ENCODE measurements at places on chromosomes 12 and 14.

GRCh38 chr12:49040364-49040855, 20.2 kb downstream of the KMT2D start:
- no peak for DNase-seq

DNA sequence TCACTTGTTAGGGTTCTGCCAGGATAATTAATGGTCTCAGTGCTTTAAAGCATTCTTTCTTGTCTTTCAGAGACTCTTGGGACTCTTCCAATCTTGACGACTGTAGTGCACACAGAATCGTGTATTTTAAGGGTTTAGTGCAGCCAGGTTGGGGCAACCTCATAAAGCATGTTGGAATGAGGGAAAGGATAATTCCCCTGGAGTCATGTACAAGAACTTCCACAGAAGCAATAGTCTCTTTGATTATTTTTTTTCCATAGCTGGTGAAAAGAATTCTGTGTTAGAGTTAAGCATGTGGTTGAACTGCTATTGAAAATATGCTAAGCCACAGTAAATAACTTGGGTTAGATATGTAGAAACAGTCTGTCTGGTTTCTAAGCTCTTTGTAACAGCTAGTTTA, 246.8 kb upstream of the DAAM1 start:
- no peak for DNase-seq

- no peak for DNase-seq
Observed at GRCh38 chr12:102540815-102541385, 60.5 kb upstream of the IGF1 start.

GRCh38 chr12:56029166-56029519, 8.3 kb downstream of the IKZF4 start:
- DNase-seq: no peak

DNA sequence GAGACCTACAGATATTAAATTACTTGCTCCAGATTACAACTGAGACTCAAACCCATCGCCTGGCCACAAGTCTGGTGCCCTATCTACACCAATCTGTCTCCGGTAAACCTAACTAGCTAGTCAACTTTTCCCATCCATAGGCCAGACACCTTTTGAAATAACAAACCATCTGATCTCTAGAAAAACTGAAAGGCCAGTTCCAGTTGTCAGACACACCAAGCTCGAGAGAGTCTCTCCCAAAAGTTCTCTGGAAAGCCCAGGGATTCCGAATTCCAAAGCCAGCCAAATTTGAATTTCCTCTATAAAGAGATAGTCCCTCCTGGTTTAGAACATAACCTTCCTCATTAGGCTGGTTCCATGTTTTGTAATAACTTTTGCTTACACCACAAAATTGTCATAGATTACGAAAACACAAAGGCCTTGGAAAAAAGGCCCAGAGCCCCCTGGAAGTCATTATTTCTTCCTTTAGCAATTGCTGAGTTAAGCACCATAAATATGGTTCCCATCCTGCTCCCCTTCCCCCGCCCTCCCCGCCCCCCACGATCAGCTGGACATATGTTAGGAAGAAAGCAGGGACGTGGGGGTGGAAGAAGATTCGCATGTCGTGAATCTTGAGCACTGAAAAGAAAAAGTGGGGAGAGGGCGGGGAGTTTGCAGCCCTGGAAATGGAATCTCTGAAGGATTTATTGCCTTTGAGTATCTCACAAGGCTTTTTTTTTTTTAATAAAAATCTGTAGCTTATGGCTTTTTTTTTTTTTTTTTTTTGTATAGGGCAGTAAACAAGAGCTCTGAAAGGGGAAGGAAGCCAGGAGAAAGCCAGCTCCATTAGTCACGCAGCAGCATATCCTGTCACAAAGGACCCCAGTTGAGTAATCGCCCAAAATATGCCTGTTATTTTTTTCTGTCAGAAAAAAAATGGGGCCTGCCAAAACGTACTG, 110.4 kb downstream of the ZFP36L1 start:
- DNase-seq: no peak

DNA sequence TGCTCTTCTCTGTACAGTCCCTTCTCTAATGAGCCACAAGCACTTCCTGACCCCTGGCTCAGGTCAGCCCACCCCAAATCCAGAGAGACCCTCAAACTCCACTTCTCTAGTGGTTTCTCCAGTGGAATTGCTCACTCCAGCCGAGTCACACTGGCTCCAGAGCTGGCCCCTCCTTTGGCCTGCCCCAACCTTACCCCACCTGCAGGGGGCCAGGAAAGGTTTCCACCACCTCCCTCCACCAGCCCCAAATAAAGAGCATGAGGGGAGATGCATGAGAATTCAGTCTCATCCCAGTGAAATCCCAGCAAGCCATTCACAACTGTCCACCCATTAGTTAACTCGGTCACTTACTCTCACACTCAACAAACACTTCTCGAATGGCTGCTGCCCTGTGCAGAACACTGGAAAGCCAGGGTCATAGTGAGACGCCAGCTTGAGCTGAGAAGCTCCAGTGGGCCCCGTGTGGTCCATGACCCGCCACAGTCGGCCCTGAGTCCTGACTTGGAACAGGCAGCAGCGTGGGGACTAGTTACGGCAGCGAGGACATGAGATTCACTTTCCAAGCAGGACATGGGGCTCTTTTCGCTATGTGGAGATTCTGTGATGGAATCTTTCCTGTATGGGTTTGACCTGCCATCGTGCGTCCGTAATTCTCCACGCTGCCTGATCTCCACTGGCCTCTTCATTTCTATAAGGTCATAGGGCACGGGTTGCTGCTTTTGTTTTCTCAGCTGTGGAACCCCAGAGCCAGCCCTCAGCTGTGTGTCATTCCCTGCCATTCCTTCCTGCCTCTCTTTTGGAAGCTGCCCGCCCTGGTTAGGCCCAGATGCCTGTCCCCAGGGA, 44.2 kb downstream of the SLC6A12 start:
- DNase-seq: no peak

DNA sequence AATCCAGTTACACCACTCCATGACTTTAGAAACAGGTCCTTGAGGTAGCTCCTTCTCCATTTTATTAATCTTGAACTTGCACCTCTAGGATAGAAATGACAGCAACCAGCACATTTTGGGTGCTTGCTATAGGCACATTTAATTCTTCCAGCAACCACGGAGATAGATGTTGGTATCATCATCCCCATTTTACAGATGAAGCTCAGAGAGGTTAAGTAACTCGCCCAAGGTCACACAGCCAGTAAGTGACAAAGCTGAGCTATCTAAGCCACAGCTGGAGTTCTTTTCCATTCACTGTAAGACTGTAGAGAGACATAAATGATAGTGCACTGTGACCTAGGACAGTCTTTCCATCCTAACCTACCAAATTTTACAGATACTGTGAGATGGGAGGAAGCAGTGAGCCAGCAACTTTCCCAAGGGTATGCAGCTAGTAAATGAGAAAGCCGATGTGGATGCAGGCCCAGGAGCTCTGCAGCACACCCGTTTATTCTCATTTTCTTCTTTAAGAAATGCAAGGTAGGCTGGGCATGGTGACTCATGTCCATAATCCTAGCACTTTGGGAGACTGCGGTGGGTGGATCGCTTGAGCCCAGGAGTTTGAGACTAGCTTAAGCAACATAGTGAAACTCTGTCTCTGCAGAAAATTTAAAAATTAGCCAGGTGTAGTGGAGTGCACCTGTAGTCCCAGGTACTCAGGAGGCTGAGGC, 103.2 kb downstream of the TBX5 start:
- no peak for DNase-seq

- no peak for DNase-seq
Observed at GRCh38 chr14:69226178-69226577, 33.8 kb upstream of the GALNT16 start.

DNA sequence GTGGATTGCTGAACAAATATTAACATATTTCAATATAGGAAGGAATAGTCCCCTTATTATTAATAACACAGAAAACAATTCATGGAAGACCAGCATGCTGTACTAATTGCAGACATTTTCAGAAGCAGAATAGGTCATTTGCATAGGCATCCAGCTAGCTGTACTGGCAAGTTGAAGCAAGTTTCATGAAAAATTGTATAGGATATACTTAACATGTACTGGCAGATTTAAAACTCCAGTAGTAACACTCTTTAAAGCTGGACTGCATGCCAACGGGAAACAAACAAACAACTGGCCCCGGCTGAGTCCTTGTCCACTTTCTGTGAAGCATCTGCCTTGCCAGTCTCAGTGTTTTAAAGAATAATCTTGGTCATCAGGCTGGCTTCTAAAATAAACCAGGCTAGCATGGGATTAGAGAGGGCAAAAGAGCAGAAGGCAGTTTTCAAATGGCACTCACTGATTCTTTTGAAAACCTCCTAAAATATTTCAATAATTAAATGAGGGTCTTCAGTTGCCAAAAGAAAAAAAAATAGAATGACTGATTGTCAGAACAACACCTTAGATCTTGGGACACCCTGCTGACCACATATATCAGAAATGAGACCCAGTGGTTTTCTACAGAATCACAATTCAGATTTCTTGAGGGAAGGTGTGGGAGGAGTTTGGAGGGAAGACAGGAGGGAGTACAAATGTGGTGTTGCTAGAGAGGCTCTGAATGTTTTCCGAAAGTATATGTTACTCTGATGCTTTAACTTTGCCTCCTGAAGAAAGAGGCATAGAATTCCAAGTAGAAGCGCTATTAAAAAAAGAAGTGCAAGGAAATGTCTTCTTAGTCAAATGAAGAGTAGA, 122.5 kb upstream of the KRAS start:
- no peak for DNase-seq

DNA sequence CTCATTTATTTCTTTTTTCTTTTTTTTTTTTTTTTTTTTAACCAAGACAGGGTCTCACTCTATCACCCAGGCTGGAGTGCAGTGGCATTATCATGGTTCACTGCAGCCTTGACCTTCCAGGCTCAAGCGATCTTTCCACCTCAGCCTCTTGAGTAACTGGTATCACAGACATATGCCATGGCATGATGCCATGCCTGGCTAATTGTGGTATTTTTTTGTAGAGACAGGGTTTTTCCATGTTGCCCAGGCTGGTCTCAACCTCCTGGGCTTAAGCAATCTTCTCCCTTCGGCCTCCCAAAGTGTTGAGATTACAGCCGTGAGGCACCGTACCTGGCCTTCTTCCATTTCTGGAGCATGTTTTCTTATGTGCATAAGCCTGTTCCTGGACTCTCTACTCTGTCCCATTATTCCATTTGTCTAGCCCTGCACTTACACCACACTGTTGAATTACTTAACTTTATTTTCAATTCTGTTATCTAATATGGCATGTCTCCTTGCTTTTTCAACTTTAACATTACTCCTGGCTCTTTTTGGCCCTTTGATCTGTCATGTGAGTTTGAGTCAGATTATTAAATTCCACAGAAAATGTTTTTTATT, 47.9 kb upstream of the PTGDR start:
- DNase-seq: no peak

GRCh38 chr12:27024291-27024690, 1.9 kb downstream of the MED21 start:
- no peak for DNase-seq

DNA sequence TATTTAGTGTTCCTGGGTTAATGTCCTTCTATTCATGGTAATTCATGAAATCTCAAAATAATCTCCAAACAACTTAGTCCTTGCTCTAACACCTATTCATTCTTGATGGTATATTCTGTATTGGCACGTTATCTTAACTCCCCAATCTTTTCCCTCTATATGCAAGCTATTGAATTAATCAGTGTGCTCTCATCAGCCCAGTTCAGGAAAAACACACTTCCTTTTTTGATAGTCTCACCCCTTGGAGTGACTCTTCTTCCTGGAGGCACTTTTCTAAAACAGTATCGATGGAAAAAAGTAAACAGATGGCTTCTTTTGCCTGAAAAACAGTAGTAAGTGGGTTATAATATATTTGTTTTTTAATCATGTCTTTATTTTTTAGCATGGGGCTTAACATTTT, 28.6 kb downstream of the TULP3 start:
- no peak for DNase-seq

DNA sequence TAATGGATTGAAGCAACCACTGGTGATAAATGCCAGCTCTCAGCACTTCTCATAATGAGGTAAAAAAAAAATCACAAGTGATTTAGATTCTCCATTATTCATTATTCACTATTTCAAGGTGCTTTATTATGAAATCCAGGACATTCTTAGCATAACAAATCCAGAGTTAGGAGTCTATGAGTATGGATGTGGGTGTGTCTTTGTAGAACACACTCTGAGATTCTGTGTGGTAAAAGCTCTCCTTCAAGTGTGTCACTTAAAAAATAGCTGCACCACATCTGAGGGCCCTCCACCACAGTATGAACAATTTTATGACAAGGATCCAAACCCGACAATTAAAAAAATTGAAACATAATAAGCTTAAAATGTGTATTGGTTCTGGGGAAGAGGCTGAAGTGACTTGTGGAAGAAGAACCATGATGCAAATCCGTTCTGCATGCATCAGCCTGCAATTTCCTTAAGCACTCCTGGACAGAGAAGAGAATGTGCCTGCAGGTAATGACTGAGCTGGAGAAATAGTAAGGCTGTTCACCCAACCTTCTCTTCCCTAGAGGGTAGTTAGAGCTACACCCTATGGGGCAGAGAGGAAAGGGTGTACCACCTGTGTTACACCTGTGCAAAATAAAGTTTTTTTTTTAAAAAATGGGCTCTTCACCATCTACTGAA, 488.5 kb upstream of the MGAT4C start:
- no peak for DNase-seq

DNA sequence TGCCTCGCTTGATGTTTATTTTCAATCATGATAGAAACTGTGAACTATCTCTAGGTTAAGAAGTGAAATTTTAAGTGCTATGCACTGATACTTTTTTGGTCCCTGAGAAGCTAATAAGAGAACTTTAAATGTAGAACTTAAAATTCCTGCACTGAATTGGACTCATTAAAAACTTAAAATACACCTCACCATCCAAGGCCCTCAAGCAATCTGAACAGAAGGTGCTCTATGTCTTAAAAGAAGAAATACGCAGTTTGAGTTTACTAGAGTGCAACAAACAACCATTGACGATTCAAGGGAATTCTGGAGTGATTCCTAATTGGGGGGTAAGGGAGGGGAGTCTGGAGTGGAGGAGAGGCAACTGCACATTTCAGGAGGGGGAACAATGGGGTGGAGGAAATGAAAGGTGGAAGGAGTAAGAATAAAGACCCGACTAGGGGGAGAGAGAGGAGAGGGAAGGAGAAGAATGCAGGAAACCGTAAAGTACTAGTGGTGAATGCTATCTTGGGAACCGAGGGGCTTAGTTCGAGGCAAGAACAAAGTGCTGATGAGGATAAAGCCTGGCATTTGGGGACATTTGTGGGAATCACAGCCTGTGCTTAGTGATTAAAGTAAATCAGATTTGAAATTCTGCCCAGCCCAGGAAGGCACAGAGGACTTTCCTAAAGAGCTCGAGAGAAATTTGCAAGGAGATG, 389.7 kb downstream of the AACS start:
- DNase-seq: no peak

DNA sequence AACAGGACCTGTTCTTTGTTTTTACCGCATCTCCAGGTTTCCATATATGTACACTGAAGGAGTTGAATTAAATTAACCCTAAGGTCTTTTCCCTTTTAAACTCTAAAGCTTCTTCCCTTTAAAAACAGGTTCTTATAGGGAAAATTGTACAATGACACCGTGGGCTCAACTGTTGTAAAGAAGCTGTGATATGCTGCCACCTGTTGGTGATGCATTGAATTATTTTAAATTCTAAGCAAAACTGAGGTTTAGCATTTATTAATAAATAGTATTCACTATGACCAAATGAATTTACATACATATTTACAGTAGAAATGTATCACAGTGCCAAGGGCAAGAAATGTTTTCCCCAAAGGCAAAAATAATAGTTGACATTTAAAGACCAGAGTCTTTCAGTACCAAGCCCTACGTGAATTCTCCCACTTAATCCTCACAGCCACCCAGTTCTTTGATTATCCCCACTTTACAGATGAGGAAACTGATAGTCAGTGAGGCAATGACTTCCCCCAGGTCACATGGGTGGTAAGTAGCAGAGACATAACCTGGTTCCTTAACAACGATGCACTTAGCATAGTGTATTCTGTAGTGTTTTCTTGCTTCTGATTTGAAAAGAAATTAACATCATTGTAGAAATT, 35.7 kb upstream of the TMEM263 start:
- DNase-seq: peak; percentile 53
